ENCODE measurements at places on chromosomes 16 and 17. TPM values are rescaled to one million over a fixed set of nuclear protein-coding genes. Genes with fewer than 3 reads are reported as not detected.

Gene C17orf100
- polyA plus RNA-seq, result 2.6 TPM

Gene CCL2
- 2.6 TPM for polyA plus RNA-seq

Gene KRTAP4-9
- polyA plus RNA-seq, result not detected

Gene CDH1
- polyA plus RNA-seq, result 119 TPM

Gene SKAP1
- polyA plus RNA-seq, result not detected

- DNase-seq, result no peak
Measured at GRCh38 chr17:80991645-80992076, at the start of gene CHMP6. CHMP6 (plus strand) TSS chr17:80991841; CDS start chr17:80991919, 78 bp downstream.

DNA sequence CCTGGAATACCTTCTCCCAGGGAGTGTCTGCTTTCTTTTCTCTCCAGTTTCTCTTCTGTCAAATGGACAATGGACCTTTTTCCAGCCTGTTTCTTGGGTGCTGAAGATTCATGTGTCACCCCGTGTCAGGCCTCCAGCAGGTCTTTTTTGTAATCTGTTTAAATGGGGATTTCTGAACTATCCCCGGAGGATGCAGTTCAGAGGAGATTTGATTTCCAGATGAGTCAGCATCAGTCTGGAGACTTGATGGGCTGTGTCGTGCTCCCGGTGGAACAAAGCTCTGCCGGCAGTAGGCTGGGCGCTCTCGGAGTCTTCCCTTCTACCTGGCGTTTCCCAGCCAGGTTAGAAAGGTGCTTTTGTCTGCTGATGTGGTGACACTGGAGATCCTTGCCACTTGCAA is 440.6 kb downstream of the HS3ST3B1 start:
- DNase-seq, result no peak

GRCh38 chr17:57002904-57003303 is 25.0 kb downstream of the SCPEP1 start:
- no peak for DNase-seq

- no peak for DNase-seq
Measured at GRCh38 chr16:79988721-79989220, 388.2 kb upstream of the MAF start.

DNA sequence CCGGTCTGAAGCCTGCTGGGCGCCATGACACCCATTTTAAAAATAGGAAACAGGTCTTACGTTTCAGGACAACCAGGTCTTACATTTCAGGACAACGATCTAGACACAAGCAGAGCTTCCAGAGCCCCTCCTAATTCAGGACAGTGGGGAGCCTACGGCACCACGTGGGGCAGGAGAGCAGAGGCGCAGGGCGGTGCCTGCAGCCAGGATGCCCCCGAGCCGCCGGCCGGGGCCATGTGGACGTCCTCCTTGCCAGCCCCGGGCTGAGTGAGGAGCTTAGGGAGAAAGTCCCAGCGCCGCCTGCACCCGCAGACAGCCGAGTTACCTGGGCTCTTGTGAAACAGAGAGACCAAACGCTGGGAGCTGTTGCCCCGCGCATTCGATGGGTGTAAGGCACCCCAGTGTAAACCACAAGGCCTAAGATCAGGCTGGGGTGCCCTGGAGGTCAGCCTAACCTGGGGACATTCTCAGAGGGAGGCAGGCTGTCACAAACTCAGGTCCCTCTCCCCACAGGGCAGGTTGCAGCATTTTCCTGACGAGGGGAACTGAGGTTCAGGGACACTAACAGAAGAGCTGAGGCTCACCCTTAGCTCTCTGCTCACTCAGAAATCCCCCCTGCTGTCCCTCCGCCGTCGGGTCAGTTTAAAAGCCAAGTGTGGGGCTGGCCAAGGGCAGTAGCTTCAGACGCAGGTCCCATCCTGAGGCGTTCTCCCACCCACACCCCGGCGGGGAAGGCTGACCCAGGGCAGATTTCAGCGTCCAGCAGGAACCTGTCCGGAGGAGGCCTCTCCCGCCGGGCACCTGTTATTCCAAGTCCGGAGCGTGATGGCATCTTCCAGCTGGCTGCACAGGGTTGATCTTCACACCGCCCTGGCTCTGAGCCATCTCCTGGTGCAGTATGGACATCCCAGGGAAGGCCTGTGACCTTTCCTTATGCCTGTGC is 1.8 kb upstream of the NOTUM start:
- DNase-seq, result no peak

- DNase-seq, result no peak
Measured at GRCh38 chr16:84758627-84759026, 58.8 kb downstream of the USP10 start.

DNA sequence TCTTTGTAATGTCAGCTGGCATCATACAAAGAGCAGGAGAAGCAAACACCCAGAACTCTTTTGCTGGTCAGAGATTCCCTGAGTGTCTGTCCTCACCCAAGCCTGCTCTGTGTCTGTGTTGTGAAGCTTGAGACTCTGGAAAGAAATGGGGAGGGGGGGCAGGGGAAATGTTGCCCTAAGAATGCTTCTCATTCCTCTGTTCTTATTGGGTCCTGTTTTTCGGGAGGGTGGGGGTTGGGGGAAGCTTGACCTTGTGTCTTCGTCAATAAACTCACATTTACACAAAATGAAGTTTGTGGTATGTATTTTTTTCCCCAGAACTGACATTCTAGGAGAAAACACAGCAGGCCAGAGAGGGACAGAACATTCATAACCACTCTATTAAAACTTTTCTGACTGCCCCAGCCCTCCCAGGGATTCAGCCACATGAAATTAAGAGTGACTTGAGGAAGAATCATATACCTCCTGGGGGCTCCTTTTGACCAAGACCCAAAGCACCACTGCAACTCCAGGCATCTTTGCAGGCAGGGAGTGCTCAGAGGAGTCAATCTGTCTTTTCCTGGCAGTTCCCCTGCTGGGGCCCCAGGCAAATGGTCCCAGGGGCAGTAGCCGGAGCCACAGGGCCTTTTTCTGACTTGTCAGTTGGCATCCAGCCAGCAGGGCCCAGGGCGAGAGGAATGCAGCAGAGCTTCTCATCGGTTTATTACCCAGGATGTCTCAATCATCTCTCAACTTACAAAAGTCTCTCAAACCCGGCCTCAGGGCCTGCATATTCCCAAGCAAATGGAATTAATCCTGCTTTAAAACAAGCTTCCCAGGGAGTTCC is 5.1 kb upstream of the RASL10B start:
- no peak for DNase-seq

All from H1 (cell line).